Suppressor macrophage treated with lipopolysaccharide for 1 hour (primary cell): ENCODE measurements at places on chromosomes 16 and 17.

GRCh38 chr16:87996962-87997880, 46.0 kb downstream of the BANP start:
- no peak for DNase-seq

- DNase-seq = no peak
Observed at GRCh38 chr16:66273644-66274334, 92.7 kb upstream of the CDH5 start.

GRCh38 chr17:27544350-27545131, 86.4 kb upstream of the LGALS9 start:
- DNase-seq = no peak

DNA sequence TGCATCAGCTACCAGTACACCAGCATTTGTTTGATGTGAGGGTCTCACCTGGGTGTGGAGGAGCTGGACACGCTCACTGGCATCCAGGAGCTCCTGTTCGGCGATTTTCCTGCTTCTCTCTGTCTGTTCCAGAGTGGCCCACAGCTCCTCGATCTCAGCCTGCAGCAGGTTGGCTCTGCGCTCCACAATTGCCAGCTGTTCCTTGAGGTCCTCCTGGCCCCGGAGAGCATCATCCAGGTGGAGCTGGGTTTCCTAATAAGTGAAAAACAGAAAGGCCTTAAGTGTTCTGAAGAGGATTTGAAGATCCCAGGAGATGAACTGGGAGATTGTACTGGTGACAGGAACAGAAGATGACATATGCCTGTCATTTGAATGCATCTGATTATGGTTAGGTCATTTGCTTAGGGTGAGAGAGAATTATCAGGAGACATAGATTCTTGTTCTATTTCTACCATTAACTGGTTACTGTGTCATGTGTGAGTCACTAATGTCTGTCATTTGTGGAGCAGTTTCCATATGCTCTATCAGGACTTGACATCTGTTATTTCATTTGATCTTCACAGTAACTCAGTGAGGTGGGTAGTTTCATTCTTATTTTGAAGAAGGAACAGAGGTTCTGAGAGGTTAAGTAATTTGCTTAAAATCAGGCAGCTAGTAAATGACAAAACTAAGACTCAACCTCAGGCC, 21.5 kb upstream of the MYH13 start:
- DNase-seq = no peak

DNA sequence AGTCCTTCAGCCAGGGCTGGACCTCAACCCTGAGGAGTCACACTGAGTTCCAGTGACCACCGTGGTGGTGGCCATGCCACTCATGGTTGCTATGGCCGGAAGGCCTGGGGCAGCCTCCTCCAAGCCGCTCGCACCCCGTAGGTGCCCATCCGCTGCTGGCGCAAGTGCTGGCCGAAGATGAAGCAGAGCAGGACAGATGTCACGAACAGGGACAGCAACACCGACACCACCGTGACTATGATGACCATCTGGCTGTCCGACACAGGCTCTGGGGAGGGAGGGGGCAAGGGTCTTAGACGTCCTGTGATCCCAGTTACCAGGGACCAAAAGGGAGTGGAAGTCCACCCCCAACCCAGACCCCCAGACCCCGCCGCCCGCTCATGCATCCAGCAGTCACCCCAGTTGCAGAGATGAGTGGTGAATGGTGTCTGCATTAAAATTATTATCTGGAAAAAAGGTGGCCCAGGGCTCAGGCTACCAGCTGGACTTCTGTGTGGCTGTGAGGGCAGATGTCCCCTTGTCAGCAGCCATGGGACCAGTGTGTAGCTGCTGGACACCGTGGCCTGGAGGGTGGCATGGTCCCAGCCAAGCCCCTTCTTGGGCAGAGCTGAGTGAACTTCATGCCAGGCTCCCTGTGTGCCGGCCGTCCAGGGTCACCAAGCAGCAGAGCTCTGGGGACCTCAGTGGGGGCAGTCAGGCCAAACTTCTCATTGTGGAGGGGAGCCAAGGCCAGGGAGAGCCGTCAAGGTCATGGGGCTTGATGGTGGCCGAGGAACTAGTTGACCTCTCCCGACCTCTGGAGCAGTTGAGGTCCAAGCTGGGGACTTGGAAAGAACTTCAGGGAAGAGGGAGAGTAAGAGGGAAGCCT, 4.7 kb downstream of the PRR29 start:
- no peak for DNase-seq

GRCh38 chr16:14300705-14301168, 229.6 kb downstream of the MRTFB start:
- DNase-seq = peak; percentile 72
